ENCODE measurements at places on chromosomes 7 and 10.

DNA sequence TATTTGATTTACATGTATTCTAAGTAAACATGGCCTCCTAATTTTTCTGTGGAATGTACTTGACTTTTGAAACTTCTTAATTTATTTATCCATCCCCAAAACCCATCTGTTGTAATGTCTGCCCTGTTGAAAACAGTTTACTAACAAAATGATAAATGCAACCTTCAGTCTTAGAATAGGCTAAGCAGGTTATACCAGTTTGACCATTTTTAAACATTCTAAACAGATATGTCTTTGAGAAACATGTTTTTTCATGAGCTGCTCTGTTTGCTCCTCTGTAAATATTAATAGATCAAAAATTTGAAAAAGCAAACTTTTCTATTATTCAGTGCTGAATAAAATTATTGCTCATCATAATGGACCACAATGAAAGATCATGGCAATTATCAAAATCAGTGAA is 33.4 kb upstream of the NRBF2 start:
- DNase-seq, result no peak

- DNase-seq, result no peak
These were observed 36.0 kb upstream of the PPP1R3C start for GRCh38 chr10:91668913-91669312.

GRCh38 chr7:95180-95862 is 97.0 kb upstream of the FAM20C start:
- no peak for DNase-seq

- DNase-seq, result no peak
These were observed 56.5 kb downstream of the COL13A1 start for GRCh38 chr10:69858201-69858600.

DNA sequence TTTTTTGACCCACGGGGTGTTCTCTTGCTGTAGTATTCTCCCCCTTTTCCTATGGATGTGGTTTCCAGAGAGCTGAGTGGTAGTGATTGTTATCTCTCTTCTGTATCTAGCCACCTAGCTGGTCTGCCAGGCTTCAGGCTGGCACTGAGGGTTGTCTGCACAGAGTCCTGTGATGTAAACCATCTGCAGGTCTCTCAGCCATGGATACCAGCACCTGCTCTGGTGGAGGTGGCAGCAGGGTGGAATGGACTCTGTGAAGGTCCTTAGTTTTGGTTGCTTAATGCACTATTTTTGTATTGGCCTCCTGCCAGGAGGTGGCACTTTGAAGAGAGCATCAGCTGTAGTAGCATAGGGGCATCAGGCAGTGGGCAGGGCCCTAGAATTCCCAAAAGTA is 851 bp downstream of the HYAL4 start:
- no peak for DNase-seq

DNA sequence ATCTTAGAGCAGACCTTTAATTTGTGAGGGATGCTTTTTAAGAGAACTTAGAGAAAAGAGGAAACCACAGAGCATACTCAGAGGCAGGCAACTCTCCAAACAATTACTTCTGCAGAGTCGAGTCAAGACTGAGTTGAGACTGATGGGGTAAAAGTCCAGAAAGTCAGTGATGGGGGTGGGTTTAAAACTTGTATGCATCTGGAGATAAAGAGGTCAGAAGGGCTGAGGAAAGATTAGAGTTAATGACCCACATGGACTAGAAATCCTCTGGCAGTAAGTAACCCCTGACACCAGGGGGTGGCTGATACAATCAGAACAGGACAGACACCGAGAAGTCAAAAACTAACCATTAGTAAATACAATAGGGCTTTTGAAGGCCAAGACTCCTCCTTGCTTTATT is 42.4 kb upstream of the SEPTIN7 start:
- no peak for DNase-seq

DNA sequence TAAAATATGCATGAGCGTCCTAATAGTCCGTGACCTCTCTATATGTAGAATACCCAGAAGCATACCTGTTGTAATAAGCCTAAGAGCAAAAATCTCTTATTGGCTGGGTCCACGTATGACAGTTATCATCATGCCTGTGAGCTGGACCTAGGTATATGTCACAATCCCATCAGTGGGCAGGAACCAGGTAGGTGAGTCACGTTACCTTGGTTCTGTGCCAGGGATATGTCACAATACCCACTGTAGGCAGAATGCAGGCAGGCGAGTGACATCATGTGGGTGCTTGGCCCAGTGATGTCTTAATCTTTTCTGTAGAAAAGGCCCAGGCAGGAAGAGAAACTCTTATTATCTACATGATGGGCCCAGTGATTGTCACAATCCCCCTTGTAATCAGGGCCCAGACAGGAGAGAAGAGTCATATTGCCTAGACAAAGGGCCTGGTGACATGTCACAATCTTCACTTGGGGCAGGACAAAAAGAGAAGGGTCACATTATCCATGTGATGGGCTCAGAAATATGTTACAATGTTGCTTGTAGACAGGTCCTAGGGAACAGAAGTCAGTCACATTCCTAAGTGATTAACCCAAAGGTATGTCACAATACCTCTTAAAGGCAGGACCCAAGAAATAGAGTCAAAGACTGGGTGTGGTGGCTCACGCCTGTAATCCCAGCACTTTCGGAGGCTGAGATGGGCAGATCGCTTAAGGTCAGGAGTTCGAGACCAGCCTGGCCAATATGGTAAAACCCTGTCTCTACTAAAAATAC is 12.9 kb upstream of the ZNF736 start:
- no peak for DNase-seq
